ENCODE measurements at places on chromosomes 12 and 14. TPM values are rescaled to one million over a fixed set of nuclear protein-coding genes. Genes with fewer than 3 reads are reported as not detected.

Gene SUSD6
- polyA plus RNA-seq, result 22.8 TPM

GRCh38 chr12:57146961-57147944 lies at the start of gene LRP1-AS:
TSS of gene LRP1-AS (minus strand) at chr12:57147619.
- no peak for DNase-seq

GRCh38 chr14:68713782-68714181 lies 79.1 kb downstream of the ZFP36L1 start:
- DNase-seq, result no peak

GRCh38 chr12:1662761-1663439 lies 28.0 kb upstream of the ADIPOR2 start:
- DNase-seq, result peak; percentile 49

DNA sequence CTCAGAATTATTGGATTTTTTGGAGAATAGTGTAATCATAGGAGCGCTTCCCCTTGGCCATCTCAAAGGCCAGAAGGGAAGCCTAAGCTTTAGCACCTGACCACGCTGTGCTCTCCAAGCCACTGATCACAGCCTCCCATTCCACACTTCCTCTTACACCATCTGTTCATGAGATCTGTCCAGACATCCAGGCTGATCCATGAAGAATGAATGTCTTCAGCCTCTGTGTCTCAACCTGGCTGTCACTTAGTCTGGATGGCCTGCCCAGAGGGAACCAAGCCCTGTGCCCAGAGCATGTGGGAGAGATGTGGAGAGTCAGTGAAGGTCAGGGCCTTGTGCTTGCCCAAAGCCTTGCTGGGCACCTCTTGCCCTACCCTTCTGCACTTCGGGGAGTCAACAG lies 40.5 kb downstream of the TSPAN11 start:
- DNase-seq, result no peak

- DNase-seq, result no peak
These were observed 42.9 kb downstream of the FBXL14 start for GRCh38 chr12:1551496-1551895.

GRCh38 chr14:64723691-64724577 lies 19.7 kb downstream of the PLEKHG3 start:
- no peak for DNase-seq

GRCh38 chr12:100986595-100987547 lies 192.3 kb downstream of the ANO4 start:
- no peak for DNase-seq

Gene ARMH4
- polyA plus RNA-seq, result 82.8 TPM

GRCh38 chr12:92863251-92863650 lies 65.8 kb downstream of the EEA1 start:
- no peak for DNase-seq

DNA sequence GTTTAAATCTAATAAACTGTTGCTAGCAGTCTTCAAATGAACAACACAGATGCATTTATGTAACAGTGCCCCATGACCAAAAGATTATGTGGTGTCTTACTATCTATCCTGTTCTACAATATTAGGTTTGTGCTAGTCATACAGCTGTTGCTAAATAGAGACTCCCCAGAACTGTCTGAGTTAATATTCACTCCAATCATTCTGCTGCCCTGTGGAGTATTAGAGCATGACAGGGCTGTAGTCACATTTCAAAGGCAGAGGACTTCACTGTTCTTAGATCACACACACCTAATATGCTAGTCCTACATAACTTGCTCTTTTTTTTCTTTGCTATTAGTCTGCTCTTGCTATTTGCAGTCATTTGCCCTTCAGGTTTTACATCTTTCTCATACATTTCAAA lies 157.6 kb upstream of the MDGA2 start:
- DNase-seq, result peak; percentile 19

Gene DDHD1
- polyA plus RNA-seq, result 17.6 TPM

DNA sequence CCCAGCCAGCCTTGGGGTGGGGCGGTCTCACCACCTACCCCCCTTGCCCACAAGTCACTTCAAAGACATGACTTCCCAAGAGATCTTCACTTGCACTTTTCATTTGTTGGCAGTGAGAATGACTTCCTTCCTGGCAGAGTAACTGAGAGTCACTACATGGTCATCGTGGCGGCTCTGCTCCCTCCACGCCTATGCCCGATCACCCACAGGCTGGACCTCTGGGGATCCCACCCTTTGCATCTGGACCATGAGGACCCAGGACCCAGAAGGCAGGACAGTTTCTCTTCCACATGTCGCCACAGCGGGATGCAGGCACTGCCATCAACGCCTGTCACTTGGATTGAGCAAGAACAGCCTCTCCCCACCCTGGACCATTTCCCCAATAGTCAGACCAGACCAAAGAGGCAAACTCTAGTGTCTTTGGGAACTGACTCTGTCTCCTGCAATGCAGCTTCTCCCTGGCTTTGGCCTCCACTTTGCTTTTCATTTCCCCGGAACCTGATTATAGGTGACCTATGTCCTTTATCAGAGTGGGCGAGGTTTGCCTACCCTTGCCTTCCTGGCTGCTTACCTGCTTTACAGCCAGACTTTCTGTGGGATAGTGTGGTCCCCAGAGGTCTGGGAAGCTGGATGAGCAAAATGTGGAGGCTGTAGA lies 3.6 kb downstream of the VDR start:
- DNase-seq, result no peak

- no peak for DNase-seq
These were observed 28.9 kb downstream of the PNN start for GRCh38 chr14:39203659-39204606.

DNA sequence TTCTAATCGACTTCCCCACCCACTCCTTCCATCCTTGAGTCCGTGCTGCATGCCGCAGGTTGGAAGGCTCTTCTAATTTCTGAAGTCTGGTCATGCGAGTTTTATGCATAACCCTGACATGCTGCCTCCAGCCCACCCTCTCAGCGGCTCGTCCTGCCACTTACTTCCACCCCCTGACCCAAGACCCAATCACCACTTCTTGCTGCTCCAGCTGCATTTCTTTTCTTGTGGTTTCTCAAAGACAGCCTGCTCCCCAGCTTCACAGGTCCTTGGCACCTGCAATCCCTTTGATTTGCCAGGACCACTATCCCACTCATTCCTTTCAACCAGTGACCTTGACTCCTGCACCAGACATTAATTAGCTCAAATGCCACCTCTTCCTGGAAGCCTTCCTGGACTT lies 486.7 kb downstream of the VRK1 start:
- no peak for DNase-seq

DNA sequence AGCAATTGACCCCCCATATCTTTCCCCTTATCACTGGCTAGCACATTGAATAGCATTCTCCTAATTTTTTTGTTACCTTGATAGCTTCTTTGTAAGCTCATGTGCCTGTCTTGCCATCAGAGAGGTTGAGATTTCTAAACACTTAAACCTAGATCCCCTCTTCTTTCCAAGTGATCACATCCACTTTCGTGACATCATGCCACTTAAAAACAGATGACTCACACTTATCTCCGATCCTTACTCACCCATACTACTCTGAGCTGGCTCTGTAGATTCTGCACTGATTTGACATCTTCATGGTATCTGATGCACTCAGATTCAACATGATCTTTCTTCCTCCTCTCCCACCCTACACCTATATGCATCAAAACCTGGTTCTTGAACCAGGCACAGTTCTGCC lies 10.5 kb downstream of the GPR137C start:
- DNase-seq, result no peak

GRCh38 chr14:106850913-106851825 lies 1324.8 kb downstream of the TMEM121 start:
- no peak for DNase-seq

DNA sequence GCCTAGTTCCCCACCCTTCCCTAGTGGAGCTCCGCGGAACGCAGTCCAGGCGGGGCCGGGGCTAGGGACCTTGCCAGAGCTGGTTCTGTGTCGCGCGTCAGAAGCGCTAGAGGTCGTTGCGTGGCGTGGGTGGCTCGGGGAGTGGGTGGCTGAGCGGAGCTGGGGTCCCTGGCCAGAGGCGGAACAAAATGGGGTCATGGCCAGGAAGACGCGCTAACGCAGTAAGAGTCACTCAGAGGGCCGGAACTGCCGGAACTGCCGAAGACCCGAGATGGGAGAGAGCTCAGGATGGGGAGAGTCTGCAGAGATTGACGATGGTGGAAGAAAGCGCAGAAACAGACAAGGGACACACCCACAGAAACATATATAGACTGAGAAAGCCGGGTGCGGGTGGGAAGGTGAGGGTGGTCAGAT lies 4.8 kb downstream of the DGKA start:
- DNase-seq, result no peak

DNA sequence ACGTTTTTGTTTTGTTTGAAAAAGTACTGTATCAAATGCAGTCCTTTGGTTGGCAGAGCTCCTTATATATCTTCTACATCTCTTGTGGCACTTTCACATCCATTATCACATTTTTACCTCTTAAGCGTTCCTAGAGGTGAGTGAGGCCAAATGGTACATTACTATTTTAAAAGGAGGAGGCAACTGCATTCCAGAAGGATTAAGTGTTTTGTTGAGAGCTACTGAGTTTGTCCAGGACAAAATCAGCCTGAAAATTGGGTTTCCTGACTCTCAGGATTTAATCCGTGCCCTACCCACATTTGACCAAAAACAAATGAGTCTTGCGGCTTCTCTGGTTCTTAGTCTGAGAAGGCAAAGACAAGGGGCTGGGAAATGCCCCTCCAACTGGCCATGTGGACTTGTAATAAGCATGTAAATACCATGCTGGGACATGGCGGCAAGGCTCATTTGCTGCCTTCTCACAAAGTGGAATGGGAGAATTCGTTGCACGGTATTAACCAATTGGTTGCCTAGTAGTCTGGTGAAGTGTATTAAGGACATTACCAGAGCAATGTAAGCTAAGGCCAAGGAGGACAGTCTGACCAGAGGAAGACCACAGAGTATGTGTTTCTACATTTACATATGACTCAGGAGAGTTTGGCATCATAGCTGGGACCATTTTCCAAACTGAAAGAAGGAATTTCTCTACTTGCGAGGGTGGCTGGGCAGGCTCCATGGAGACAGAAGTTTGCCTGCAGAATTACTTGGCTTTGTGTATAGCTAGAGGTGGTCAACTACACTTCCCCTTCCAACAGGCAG lies 175.8 kb upstream of the PLXNC1 start:
- DNase-seq, result no peak

Gene FOXN4
- 2.9 TPM for polyA plus RNA-seq

GRCh38 chr12:27014859-27015729 lies 910 bp upstream of the TM7SF3 start:
- no peak for DNase-seq

DNA sequence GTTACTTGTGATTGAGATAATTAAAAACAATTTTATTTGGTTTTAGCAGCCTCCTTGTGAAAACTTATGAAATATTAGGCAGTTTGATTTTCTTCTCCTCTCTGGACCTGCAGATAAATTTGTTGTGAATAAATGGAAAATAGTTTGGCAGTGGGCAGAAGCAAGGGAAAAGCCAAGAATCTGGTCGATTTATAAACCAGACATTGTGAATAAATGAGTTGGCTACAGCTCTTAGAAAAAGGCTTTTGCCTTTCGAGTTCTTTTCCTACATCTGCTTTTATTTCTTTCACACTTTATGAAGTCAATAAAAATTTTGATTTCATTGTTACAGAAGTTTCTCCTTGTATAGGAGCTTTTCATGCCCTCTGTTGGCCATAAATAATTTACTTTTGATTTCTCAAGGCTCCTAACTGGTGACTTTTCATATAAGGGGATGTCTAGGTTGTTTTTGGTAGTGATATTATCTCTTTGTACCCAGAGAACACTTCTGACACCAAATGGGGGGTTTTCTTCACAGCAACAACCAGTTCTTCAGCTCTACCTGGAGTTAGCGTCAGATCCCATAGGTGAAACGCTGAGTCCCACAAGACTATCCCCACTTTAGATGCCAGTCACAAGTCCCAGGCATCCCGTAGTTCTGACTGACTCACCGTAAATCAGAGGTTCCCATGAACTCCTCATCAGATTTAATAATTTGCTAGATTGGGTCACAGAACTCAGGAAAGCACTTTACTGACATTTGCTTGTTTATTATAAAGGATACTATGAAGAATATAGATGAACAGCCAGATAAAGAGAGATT lies 136.5 kb upstream of the DNM1L start:
- DNase-seq, result no peak

Gene OR4Q3
- not detected for polyA plus RNA-seq

Gene TAS2R8
- polyA plus RNA-seq, result not detected

GRCh38 chr12:5513406-5513805 lies 81.5 kb downstream of the NTF3 start:
- DNase-seq, result no peak

Gene FAM90A1
- polyA plus RNA-seq, result 3.8 TPM

DNA sequence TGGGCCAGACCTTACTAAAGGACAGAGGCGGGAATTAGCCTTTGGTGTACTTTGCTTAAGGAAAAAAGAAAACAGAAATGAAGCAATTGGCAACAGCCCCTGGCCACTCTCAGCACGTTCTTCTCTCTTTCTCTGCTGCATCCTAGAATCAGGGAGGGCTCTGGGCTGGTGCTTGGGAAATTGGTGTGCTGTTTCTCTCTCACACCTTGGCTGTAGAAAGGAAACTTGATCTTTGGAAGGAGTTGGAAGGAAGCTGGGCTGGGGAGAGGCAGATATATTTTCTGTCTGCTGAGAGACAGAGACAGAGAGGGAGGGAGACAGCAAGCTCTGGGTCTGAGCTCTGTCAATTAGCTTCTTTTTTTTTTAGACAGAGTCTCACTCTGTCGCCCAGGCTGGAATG lies 27.4 kb downstream of the NOS1 start:
- DNase-seq, result no peak

DNA sequence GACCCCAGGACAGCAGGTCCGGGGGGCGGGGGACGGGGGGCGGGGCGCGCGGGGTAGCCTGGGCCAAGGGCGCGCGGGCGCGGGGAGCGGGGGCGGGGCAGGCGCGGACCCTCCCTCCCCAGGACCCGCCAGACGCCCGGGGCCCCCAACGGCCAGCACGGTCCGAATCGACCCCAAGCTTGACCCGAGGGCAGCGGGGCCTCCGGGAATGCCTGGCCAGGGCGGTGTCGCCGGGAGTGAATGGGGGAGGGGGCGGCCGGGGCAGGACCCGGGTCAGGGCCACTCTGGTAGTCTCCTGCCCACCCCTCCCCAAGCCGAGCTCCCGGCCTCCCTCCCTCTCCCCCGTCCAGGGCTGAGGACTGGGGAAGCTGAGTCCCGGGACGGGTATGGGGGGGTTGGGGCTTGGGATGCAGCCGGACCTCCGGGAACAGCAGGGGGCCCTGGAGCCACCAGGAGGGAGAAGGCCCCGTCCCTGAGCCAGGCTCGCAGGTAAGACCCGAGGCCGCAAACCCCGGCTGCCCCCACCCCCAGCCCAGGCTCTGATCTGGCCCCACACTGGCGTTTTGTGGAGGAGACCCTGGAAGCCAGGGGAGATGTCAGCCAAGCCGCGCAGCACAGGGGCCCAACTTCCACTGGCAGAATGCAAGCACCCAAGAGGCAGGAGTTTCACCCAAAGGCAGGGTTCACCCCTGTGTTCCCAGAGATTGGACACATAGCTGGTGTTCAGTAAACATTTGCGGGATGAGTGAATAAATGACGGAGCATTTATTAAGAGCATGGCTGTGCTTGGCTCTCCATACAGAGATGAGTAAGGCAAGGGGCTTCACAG lies 545 bp upstream of the GALNT9 start:
- DNase-seq, result no peak

Gene TSHR
- 0.88 TPM for polyA plus RNA-seq
